NCI-H1092 treated with DMSO at 0.1 percent for 48 hours (cell line): ENCODE measurements at places on chromosomes 3 and 15.

DNA sequence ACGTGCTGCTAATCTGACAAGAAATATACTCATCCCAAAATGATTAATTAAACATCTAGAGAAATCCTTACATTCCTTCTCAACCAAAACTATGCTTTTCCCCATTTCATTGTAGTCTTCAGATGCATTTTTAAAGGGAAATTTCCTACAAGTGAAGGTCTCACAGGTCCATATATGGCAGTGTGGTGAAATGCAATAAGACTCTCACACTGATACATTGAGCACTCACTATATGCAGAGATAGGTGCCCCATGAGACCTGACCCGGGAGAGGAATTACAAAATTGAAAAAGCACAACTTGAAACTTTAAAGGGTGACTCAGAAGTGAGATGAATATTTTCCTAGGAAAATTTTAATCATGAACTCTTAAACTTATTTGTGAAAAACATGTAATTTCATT is 629.2 kb upstream of the NAALADL2 start:
- no peak for DNase-seq

GRCh38 chr3:58724336-58724735 is 57.8 kb upstream of the FAM3D start:
- no peak for DNase-seq

GRCh38 chr3:14411988-14412387 is 9.6 kb downstream of the SLC6A6 start:
- DNase-seq: no peak

GRCh38 chr3:169298247-169298992 is 365.1 kb downstream of the MECOM start:
- no peak for DNase-seq

DNA sequence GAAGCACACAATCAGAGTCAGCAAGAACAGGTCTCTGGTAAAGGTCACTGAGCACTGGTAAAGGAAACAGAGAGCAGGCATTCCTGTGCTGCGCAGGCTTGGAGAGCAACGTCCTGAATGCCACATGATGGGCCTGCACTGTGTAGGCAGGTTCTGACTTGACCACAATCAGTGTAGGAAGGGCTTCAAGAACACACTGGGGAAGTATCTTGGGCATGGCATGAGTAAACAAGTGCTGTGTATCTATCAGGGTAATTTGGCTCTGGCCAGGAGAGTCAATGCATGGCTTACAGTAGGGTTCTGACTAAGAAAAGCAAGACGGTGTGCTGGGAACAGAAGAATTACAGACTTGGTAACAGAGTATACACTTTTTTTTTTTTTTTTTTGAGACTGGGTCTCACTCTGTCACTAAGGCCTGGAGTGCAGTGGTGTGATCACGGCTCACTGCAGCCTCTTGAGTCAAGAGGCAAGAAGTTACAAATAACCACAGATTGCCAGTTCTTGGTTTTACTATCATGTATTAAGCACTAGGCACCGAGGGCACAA is 30.6 kb downstream of the TBC1D2B start:
- DNase-seq: no peak

- no peak for DNase-seq
Measured at GRCh38 chr15:38499651-38500050, 45.7 kb downstream of the FAM98B start.
